CD4-positive, CD25-positive, alpha-beta regulatory T cell (primary cell): ENCODE measurements at places on chromosomes 2 and 18. TPM values are rescaled to one million over a fixed set of nuclear protein-coding genes. Genes with fewer than 3 reads are reported as not detected.

DNA sequence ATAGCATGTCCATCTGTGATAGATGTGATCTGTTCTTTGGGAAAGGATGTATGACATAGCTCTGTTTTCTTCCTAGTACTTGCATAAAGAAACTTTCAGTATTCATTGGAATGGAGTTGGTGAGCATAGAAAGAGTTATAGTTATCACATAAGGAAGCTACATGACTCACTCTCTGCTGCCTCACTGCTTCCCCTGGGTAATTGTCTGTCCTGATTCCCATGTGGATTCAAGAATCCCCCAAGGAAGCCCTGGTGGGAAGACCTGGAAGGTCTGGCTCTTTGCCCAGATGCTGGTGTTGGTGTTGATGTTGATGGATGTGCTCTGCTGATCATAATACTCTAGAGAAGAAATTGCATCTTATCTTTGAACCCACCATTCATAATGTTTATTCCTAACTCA is 60.6 kb downstream of the PTPN4 start:
- H3K4me3 ChIP-seq, result no peak overlapping the region
- H3K27ac ChIP-seq, result no peak overlapping the region
- no peak for DNase-seq
- peaks cover 24% of the 10 kb centered on the region for H3K36me3 ChIP-seq
- H3K4me1 ChIP-seq, result no peaks in the 10 kb centered on the region

- no peaks in the 10 kb centered on the region for H3K27me3 ChIP-seq
- H3K27ac ChIP-seq, result no peak overlapping the region
- H3K4me1 ChIP-seq, result no peaks in the 10 kb centered on the region
- H3K36me3 ChIP-seq, result no peaks in the 10 kb centered on the region
Observed at GRCh38 chr18:14767474-14767873, 19.5 kb downstream of the ANKRD30B start.

DNA sequence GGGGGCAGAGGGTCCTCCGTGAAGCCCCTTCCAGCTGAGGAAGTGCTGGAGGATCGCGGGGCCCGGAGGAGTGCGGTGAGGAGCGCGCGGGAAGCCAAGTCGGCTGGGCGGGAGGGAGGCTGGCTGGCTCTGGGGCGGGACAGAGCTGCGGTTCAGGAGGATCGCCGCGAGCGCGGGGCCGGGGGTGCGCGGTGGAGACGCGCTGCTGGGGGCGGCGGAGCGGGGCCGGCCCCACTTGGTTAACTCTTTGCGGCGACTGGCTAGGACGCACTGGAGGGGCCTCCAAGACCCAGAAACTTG is 464 bp downstream of the CYBRD1 start:
- DNase-seq, result no peak
- no peaks in the 10 kb centered on the region for H3K36me3 ChIP-seq
- peaks cover 33% of the 10 kb centered on the region for H3K27me3 ChIP-seq

- no peak for DNase-seq
- H3K4me1 ChIP-seq, result no peaks in the 10 kb centered on the region
- no peaks in the 10 kb centered on the region for H3K27me3 ChIP-seq
- no peaks in the 10 kb centered on the region for H3K36me3 ChIP-seq
Observed at GRCh38 chr2:187302116-187302515, 145.9 kb downstream of the CALCRL start.

DNA sequence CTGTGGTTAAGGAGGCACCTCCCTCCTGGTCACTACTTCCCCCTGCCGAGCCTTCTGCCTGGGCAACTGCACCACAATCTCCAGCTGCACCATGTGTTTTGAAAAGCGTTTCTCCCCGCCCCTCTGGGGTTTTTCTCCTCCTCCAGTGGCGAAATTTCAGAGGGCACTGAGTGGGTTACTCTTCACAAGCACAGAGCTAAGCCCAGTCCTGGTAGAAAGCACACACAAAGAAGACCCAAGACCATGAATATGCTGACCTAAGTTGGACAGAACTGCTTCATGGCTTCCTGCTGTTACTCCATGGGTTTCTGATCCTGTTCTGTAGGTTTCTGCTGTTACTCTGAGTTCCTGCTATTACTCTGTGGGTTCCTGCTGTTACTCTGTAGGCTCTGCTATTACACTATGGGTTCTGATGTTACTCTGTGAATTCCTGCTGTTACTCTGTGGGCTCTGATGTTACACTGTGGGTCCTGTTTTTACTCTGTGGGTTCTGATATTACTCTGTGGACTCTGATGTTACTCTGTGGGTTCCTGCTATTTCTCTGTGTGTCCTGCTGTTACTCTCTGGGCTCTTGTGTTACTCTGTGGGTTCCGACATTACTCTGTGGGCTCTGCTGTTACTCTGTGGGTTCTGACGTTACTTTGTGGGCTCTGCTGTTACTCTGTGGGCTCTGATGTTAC is 216.6 kb downstream of the RTP5 start:
- H3K4me3 ChIP-seq, result no peak overlapping the region
- H3K4me1 ChIP-seq, result peaks cover 8% of the 10 kb centered on the region
- no peak for DNase-seq
- no peaks in the 10 kb centered on the region for H3K27me3 ChIP-seq

- DNase-seq, result no peak
- H3K4me3 ChIP-seq, result no peak overlapping the region
- H3K36me3 ChIP-seq, result no peaks in the 10 kb centered on the region
Observed at GRCh38 chr2:19225931-19226330, 132.5 kb downstream of the OSR1 start.

DNA sequence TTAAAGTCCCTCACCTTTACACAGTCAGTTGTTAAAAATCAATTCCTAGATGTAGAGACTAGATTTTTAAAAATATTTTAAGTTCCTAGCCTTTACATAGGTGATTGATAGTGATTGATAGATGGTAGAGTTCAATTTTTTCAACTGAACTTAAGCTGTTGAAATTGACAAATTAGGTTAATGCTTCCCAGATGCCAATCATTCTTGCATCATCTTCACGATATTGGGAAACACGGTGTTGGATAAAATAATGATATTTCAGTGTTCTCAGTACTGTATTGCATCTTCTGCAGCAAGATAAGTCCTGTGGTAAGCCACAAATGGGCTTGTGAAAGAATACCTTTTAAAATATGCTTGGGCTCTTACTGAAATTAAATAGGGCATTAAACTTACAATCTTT is 667.6 kb downstream of the STK39 start:
- no peak for DNase-seq
- H3K27me3 ChIP-seq, result no peaks in the 10 kb centered on the region
- H3K27ac ChIP-seq, result no peak overlapping the region
- no peaks in the 10 kb centered on the region for H3K36me3 ChIP-seq
- H3K4me3 ChIP-seq, result no peak overlapping the region

DNA sequence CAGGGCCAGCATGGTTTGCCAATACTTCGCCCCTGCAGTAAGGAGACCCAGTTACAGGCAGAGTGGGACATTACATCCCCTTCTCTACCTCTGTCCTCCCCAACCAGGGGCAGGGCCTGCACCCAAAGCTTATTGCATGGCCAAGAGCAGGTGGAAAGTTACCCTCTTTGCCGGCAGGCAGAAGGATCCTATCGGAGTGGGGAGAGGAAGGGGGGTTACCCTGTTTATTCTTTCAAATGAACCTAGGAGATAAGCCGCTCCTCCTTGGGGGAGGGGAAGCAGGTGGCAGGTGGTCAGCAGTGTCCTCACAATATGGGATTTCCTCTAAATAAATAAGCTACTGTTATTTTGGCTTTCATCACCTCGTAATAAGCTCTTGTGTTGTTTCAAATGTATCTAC is 53.9 kb downstream of the SPATS2L start:
- no peak for DNase-seq
- no peaks in the 10 kb centered on the region for H3K4me1 ChIP-seq
- H3K27me3 ChIP-seq, result no peaks in the 10 kb centered on the region
- H3K4me3 ChIP-seq, result no peak overlapping the region
- H3K36me3 ChIP-seq, result no peaks in the 10 kb centered on the region

GRCh38 chr2:42133771-42134195 is 35.4 kb upstream of the EML4 start:
- peak overlapping the region; percentile 75 for H3K4me3 ChIP-seq
- H3K4me1 ChIP-seq, result peaks cover 85% of the 10 kb centered on the region
- no peaks in the 10 kb centered on the region for H3K27me3 ChIP-seq
- H3K36me3 ChIP-seq, result no peaks in the 10 kb centered on the region
- peak overlapping the region; percentile 97 for H3K27ac ChIP-seq

GRCh38 chr2:223824301-223824700 is 13.1 kb downstream of the AP1S3 start:
- no peak overlapping the region for H3K27ac ChIP-seq
- DNase-seq, result no peak

GRCh38 chr2:206274434-206275311 is at the start of gene ZDBF2:
Gene ZDBF2 (plus strand): TSS chr2:206274663. CDS start chr2:206281850, 7,187 bp downstream.
- H3K4me1 ChIP-seq, result peaks cover 19% of the 10 kb centered on the region
- H3K27ac ChIP-seq, result peak within 1 kb of the TSS; percentile 85
- no peaks in the 10 kb centered on the region for H3K36me3 ChIP-seq

DNA sequence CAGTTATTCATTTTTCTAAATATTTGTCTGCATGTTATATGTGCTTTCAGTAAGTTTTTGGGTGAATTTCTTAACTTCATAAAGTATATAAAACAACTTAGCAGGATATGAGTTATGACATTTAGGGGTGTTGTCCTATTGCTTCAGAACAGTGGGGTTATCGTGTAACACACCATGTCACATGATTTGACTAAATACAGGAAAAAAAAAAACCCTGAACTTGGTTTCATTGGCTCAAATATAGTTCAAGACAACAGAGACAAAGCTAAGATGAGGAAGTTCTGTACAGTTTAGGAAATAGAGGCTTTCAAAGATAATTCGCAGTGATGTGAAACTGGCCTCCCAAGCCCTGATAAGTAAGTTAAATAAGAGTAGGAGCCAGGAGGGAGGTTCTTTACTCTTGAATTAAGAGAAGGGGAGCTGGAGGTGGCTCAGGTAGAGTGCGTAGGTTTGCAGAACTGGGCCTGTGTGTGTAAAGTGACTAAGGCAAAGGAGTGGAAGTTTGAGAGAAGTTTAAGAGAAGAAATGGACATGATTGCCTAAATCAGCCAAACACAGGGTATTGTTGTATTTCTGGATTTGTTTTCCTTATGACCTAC is 53.9 kb downstream of the LIMS1 start:
- H3K36me3 ChIP-seq, result no peaks in the 10 kb centered on the region
- H3K27ac ChIP-seq, result peak overlapping the region; percentile 53
- H3K27me3 ChIP-seq, result no peaks in the 10 kb centered on the region
- DNase-seq, result no peak

DNA sequence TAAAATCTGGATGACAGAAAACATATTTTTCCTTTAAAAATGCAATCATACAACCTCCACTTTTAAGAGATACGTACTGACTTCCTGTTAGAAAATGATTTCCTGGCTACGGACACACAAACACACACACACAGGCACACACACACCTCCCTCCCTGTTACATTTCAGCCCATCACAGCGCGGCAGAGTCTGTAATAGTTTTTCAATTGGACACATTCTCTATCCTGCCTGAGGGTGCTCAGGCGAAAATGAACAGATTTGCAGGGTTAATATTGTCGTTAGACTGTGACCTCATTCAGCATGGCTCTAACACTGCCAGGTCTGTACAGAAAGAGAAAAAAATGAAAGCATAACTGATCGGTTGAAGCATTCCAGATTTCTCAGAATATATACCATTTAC is 45.0 kb downstream of the KCTD1 start:
- H3K36me3 ChIP-seq, result no peaks in the 10 kb centered on the region
- H3K4me3 ChIP-seq, result no peak overlapping the region
- H3K27ac ChIP-seq, result no peak overlapping the region
- DNase-seq, result no peak
- no peaks in the 10 kb centered on the region for H3K4me1 ChIP-seq

DNA sequence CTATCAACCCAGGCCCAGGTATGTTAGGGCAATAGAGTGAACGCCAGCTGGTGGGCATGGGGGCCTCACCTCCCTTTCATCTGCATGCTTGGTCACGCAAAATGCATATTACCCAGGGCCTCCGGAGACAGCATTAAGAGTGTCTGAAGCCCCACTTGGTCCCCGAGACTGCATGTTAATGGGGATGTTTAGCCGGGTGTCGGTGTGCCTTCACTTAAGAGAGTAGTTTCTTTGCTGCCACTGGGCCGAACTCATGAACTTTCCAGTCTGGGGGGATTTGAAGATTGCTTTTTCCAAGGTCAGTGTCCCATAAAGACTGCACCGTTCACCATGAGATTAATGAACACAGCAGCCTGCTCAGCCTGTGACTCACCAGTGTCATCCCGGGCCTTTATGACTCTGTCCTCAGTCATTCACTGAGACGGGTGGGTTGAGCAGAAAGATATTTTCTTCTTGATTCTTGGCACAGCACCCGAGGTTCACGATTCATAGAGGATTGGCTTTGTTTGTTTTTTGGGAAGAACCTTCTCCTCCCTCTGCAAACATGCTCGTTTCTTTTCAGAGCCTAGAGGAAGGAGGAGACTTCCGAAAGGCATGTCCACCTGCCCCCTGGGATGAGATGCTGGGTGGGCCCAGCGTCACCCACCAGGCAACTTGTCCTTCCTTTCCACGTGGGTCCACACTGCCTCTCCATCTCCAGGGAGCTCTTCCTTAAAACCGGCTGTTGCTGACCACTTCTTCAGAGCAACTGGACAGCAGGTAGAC is 199.1 kb downstream of the GLI2 start:
- no peaks in the 10 kb centered on the region for H3K27me3 ChIP-seq
- H3K4me3 ChIP-seq, result no peak overlapping the region
- H3K27ac ChIP-seq, result no peak overlapping the region

DNA sequence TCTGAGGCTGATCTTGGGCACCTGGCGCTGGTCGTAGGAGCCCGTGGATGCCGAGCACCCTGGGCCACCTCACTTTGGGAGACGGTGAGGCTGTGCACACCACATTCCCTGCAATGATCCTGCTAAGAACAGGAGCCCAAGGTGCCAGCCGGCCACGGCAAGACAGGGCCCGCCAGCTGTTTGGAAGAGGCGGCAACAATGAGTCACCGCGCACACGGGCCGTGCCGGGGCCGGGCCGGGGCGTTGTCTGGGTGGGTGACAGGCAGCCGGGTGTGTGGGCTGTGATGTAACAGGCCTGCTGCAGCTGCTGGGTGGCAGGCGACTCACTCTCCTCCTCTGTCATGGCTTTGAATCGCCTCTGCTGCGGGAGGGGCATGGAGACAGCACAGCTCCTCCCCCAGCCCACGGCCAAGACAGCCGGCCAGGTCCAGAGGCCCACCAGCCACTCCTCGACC is 49.7 kb upstream of the ODC1 start:
- H3K36me3 ChIP-seq, result no peaks in the 10 kb centered on the region
- peak overlapping the region; percentile 38 for H3K27ac ChIP-seq
- H3K27me3 ChIP-seq, result no peaks in the 10 kb centered on the region
- peak; percentile 45 for DNase-seq

DNA sequence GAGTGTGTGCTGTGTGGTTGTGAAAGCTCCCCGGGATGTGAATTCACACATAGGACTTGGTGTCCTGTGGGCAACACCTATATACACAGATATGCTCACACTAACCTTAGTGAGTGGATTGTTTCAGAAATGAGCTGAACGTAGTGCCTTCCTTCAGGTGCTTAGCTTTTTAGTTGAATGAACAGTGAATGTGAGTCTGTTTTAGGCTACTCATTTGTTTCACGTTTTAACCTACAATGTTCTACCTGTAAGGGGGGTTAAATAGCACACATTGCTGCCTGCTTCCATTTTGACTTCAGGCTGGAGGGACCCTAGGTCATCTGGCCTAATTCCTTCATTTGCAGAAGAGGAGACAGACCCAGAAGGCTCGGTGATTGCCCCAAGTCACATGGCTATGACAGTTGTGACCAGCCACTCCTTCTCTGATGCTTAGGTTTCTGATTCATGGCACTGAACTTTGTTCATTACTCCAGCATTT is 1.0 kb downstream of the PLEK start:
- H3K27ac ChIP-seq, result no peak overlapping the region
- H3K4me3 ChIP-seq, result no peak overlapping the region
- H3K36me3 ChIP-seq, result no peaks in the 10 kb centered on the region
- H3K27me3 ChIP-seq, result no peaks in the 10 kb centered on the region

The RNU2-63P gene
- total RNA-seq, result 15.4 TPM

The NPAS2 gene
- total RNA-seq, result 0.54 TPM

The RGPD3 gene
- total RNA-seq, result 0.44 TPM

The ITGB1BP1 gene
- 65.3 TPM for total RNA-seq

The GAREM1 gene
- 0.05 TPM for total RNA-seq

The AQP12A gene
- not detected for total RNA-seq

The CROCC2 gene
- total RNA-seq, result not detected

The RNF125 gene
- 81.7 TPM for total RNA-seq
